ENCODE measurements at places on chromosomes 1 and 21.

- no peak for DNase-seq
These were observed 23.1 kb upstream of the TOR3A start for GRCh38 chr1:179058487-179059483.

DNA sequence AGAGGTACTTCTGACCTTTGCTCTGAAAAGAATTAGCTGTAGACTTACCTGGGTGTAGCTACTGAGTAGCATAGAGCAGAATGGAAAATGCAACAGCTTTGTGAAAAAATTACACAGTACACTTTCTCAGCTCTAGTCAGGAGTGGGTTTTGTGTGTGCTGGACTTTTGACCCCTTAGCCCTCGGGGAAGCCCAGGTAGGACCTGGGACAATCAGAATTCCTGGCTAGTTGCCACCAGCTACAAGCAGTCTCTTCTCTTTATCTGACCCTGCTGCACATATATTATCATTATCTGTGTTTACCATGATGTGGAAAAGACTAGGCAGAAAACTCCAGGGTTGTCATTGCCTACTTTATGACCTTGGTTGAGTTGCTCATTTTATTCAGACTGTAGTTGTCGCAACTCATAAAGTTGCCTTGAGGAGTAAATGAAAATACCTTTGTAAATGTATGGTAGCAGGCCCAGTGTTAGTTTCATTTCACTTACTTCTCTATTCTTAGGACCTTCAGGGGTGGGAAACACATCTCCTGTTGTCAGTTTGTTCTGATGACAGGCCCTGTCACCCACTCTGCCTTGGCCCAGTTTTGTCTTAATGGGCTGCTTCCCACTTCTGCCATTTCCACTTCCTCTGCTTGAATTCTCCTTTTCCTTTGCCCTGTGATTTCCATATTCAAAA lies 5.4 kb downstream of the NEK7 start:
- no peak for DNase-seq

- DNase-seq, result no peak
These were observed 70.7 kb downstream of the SPATA46 start for GRCh38 chr1:162305969-162306368.

DNA sequence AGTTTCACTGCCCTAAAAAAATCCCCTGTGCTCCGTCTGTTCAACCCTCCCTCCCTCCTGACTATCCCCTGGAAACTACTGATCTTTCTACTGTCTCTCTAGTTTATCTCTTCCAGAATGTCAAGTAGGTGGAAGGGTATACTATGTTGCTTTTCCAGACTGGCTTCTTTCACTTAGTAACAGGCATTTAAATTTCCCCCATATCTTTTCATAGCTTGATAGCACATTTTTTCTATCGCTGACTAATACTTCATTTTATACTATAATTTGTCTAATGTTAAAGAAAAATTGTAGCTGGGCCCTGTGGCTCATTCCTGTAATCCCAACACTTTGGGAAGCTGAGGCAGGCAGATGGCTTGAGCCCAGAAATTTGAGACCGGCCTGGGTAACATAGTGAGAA lies 142.8 kb downstream of the DSCAM start:
- no peak for DNase-seq

DNA sequence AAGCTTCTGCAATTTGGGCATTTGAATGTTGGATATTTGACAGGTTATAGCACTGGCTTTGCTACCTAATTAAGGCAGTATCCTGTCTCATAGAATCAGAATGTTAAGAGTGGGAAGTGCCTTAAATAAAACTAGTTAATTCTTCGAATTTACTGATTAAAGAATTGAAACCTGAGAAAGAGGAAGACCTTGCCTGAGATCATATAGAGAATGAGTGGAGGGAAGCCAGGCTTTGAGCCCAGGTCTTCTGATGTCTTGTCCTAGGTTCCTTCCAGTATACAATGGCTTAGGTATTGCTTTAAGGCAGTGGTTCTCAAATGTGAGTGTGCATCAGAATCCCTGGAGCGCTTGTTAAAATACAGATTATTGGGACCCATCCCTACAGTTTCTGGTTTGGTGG lies 20.9 kb upstream of the SH3BGRL3 start:
- DNase-seq, result no peak

DNA sequence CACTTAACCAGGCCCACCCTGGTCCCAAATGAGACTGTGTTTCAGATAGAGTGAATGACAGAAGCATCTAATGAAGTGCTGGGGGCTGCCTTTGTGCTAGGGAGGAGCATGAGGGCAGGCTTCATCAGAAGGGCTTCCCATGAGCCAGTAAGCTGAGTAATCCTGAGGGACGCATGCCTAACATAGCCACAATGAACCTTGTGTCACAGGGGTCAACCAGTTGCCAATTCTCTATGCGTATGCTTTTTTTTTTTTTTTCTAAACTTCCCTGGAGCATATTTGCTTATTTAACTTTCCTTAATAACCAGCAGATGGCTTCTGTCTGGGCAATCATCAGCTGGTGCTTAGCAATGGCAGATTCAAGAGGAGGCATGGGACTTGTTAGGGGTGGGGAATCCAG lies 25.5 kb upstream of the CYP2J2 start:
- no peak for DNase-seq

DNA sequence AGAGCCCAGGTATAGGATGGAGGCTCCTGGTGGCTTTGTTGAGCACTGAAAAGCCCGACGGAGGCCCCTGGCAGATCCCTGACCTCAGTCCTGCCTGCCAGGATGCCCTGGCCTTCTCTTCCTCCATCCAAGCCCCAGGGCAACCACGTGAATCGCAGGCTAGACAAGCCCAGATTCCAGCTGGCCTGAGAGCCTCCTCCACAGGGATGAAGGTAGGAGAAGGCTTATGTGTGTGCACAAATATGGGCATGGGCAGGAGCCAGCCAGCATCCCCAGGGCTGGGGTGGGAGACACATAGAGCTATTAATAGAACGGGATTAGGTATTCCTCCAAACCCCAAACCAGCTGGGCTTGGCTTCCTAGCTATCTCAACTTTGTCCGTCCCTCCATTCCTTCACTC lies 4.0 kb upstream of the EXTL1 start:
- DNase-seq, result no peak

DNA sequence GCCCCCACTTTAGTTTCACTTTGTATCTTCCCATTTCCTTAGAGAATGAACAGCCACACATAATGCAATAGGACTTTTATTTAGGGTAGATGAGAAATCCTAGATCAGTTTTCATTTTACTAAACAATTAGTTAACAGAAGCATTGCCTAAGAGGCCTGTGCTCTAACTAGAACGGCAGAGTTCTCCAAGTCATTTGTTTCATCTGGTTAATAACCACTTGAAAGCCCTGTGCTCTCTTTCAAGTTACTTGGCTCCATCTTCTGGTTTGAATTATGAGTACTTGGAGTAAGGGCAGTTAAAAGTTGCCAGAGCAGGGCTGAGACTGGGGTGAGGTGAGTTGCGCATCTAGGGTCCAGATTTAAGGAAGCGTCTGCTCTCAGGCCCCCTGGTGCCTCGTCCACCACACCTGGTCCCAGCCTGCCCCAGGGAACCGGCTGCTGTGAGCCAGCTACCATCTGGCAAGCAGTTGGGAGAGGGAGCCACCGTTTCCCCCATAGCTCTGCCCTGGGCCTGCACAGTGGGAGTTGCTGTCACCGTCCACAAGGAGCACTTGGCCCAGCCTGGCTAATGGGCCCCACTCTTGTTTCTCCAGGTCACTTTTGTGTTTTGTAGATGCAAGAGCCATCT lies 18.1 kb upstream of the SLC44A3 start:
- DNase-seq, result peak; percentile 26

GRCh38 chr1:81708250-81708649 lies 92.5 kb upstream of the ADGRL2 start:
- no peak for DNase-seq

DNA sequence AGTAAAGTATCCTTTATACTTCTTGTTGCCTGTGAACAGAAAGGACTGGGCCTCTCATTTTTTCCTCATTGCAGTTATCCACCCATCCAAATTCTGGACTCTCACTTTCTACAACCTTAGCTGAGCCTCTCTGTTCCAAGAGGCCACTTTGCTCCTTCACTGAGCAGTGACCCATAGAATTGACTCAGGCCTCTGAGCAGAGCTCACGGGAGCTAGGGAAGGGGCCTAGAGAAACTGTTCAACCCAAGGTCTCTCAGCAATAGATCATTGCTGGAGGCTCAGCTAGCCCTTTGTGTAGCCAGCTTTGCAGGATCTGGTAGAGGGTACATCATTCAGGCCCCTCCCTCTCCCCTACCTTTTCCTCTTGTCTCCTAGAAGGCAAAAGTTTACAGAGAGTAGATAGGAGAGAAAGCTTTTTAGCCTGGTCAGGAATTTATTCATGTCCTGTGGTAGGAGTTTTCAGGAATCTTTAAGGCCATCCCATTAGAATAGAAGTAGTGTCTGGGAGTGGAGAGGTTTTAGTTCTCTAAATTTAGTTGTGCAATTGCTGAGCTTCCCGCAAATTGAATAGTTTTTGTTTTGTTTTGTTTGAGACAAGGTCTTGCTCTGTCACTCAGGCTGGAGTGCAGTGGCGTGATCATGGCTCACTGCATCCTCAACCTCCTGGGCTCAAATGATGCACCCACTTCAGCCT lies 6.7 kb downstream of the INTS3 start:
- no peak for DNase-seq

GRCh38 chr1:160606611-160607010 lies 27.3 kb upstream of the CD84 start:
- DNase-seq, result no peak

DNA sequence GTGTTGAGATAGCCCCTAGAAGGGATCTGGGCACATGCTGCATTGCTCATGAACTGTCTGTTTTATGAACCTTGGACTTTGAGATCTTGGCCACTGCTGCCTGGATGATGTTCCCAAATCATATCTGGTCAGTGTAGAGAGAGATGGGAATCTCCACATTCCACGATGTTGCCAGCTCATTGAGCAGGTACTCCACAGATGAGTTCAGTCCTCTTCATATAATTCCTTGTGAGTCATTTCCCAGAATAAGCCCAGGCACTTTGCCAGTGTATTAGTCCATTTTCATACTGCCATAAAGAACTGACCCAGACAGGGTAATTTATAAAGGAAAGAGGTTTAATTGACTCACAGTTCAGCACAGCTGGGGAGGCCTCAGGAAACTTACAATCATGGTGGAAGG lies 254.0 kb upstream of the RUNX1 start:
- DNase-seq, result no peak

GRCh38 chr1:64956010-64956640 lies 10.2 kb downstream of the JAK1 start:
- DNase-seq, result no peak

GRCh38 chr1:53654216-53655210 lies 84.5 kb downstream of the GLIS1 start:
- no peak for DNase-seq

DNA sequence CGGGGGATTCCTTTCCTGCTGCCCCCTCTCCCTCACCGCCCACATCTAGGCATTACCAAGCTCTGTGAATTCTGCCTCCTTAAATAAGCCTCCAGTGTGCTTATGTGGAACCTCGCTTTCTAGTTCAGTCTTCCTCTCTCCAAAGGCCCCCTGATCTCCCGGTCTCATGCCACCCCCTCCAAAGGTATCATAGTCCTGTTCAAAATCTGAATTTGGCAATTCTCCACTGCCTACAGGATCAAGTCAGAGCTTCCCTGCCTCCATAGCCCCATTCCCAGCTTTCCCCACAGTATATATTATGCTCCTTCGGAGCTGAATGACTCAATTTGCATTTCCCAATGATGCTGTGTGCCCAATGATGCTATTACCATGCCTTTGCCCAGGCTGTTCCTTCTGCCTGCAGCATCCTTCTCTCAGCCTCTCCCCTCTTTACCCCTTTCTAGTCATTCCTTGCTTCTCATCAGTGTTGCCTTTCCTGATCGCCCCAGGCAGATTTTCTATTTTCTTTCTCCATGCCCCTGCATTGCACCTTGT lies 1.7 kb downstream of the AZIN2 start:
- no peak for DNase-seq

GRCh38 chr1:244705261-244706234 lies 52.6 kb downstream of the DESI2 start:
- no peak for DNase-seq

DNA sequence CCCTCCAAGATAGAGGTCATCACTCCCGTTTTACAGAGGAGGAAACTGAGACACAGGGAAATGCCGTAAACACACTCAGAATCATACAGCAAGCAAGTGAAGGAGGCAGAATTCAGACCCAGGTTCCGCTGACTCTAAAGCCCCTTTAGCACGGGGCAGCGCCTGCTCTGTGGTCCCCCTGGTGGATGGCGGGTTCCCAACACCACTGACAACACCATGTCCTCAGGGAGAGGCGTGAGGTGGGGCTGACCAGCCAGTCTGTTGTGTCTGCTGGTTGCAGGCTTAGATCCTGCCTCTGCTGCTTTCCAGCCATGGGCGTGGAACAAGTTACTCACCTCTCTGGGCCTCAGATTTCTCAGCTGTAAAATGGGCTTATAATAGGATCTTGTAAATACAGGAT lies 617.3 kb downstream of the MATN1 start:
- no peak for DNase-seq
